ENCODE measurements at places on chromosomes 4 and X.

- DNase-seq, result no peak
Measured at GRCh38 chr4:187619319-187619718, 376.3 kb upstream of the ZFP42 start.

- DNase-seq, result no peak
Measured at GRCh38 chrX:120736989-120737388, 107.1 kb upstream of the C1GALT1C1 start.

GRCh38 chr4:89704651-89705395 is 132.1 kb downstream of the SNCA start:
- no peak for DNase-seq

GRCh38 chrX:39260965-39261364 is 459.7 kb downstream of the MID1IP1 start:
- DNase-seq, result no peak

GRCh38 chrX:335758-336155 is 17.2 kb upstream of the GTPBP6 start:
- no peak for DNase-seq

- peak; percentile 19 for DNase-seq
Measured at GRCh38 chr4:122930862-122931261, 8.5 kb upstream of the NUDT6 start.

DNA sequence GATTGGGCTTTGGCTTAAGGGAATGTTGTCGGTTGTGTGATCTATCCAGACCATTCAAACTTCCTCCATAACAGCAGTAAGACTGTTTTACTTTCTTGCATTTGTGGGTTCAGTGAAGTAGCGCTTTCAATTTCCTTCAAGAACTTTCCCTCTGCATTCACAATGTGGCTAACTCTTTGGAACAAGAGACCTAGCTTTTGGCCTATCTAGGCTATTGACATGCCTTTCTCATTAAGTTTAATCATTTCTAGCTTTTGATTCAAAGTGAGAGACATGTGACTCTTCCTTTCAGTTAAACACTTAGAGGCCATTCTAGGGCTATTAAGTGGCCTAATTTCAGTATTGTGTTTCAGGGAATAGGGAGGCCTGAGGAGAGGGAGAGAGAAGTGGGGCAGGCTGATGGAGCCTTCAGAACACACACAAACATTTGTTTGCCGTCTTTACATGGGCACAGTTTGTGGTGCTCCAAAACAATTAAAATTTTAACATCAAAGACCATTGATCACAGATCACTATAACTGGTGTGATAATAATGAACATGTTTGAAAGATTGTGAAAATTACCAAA is 34.1 kb downstream of the ADH5 start:
- DNase-seq, result no peak

DNA sequence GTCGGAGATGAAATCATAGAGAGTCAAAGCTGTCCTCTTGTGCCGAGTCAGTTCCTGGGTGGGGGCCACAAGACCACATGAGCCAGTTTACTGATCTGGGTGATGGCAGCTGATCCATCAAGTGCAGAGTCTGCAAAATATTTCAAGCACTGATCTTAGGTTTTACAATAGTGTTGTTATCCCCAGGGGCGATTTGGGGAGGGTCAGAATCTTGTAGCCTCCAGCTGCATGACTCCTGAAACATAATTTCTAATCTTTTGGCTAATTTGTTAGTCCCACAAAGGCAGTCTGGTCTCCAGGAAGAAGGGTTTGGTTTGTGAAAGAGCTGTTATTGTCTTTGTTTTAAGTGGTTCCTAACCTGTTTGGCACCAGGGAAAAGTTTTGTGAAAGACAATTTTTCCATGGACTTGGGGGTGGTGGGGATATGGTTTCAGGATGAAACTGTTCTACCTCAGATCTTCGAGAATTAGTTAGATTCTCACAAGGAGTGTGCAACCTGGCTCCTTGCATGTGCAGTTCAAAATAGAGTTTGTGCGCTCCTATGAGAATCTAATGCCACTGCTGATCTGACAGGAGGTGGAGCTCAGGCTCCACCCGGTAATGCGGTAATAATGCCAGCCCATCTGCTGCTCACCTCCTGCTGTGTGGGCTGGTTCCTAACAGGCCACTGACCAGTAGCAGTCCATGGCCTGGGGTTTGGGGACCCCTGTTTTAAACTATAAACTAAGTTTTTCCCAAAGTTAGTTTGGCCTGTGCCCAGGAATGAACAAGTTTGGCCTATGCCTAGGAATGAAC is 29.2 kb downstream of the METAP1 start:
- DNase-seq, result no peak

- no peak for DNase-seq
Measured at GRCh38 chr4:86015412-86016350, 344.2 kb downstream of the MAPK10 start.

GRCh38 chr4:42646013-42646784 is 10.7 kb downstream of the ATP8A1 start:
- no peak for DNase-seq

DNA sequence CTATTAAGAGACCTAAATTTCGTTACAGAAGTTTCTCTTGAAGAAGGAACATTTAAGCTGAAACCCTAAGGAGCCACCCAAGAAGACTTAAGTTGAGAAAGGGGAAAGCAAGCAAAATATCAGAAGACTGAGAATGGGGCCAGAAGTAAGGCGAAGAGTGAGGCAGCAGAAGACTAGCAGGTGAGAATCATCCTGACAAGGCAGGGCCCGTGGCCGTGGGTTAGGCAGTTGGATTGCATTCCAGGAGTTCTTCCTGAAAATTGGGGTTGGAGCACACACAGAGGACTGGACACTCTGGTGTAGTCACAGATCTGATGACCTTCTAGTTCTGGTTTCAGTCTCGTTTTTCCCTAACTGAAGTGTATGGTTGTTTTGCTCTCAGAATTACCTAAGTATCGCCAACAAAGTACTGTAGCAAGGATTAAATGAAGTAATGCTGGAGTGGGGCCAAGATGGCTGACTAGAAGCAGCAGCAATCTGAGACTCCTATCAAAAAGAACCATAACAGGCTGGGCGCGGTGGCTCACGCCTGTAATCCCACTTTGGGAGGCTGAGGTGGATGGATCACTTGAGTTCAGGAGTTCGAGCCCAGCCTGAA is 94.4 kb upstream of the GUCY1A1 start:
- DNase-seq, result no peak

DNA sequence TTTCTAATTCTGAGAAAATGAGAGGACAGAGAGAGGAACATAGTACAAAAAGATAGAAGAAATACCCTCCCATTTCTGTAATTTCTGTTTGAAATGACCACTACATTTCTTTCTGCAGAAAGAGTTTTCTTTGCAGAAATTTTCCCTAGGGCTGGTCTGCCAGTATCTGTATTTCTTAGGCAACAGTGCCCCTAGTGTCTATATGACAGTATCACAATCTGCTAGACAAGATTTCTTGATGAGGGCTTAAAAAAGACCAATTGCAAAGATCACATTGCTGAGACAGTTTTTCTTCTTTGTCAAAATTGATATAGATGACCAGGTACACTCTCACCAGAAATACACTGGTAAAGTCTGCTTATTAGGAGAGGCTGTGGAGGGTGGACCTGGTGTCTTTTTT is 81.0 kb upstream of the ZDHHC15 start:
- peak; percentile 3 for DNase-seq

- no peak for DNase-seq
Measured at GRCh38 chrX:139831675-139832456, 101.0 kb downstream of the ATP11C start.

DNA sequence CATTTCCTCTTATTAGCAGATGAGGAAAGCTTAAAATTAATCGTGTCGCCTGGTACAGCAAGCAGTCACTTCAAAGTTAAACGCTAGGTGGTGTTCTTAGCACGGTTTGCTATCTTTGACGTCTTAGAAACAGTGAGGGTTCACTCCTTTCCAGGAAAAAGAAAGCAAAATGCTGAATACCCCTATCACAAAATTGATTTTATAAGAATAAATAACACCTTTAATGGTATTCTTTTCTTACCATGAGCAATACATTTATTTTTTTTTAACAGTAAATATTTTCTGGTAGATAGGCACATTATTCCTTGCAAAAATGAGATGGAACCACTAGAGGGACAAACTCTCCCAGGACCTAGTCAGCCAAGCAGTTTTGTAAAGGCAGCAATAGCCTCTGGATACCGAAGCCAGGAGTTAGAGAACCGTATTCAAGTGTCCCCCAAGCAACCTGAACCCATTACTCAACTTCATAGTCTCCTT is 153.9 kb downstream of the KDR start:
- peak; percentile 71 for DNase-seq

GRCh38 chr4:38529189-38530115 is 134.5 kb upstream of the KLF3 start:
- DNase-seq, result peak; percentile 87

DNA sequence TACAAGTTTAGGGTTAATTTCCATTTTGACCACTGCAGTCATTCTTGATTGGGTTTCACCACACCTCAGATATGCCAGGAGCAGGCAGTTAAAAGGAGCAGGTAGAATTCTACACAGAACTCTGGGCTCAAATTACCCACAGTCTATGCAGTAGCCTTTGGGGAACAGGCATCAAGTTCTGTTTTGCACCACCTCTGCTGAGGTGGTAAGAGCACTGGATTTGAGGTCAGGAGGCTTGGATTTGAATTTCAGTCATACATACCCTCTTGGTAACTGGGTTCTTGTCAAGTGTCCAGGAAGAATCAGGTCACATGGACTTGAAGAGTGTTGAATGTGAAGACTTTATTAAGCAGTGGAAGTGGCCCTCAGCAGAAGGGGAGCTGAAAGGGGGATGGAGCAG is 40.4 kb upstream of the PGK1 start:
- DNase-seq, result no peak

- no peak for DNase-seq
Measured at GRCh38 chr4:146432065-146432464, 89.7 kb downstream of the SLC10A7 start.

GRCh38 chr4:188872809-188873208 is 733.6 kb downstream of the TRIML1 start:
- DNase-seq, result no peak

GRCh38 chrX:27838185-27838584 is 30.4 kb downstream of the MAGEB10 start:
- no peak for DNase-seq

DNA sequence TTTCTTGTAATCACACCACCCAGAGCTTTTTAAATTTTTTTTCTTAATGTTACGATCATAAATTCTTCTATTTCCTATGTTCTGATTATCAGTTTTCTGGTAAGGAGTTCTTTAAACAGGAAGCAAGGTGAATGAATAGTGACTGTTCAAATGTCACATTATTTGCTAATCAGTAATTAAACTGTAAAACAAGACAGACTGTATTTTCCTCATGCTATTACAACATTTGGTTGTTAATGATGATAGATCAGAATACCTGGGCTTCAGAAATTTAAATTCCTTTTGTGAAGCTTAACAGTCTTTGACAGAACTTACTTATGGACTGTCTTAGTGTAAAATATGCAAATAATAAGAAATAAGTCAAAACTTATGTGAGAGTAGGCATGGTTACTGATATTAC is 41.4 kb downstream of the CLCN3 start:
- no peak for DNase-seq

- DNase-seq, result no peak
Measured at GRCh38 chr4:60588556-60588955, 611.6 kb upstream of the ADGRL3 start.

- peak; percentile 60 for DNase-seq
Measured at GRCh38 chr4:37392521-37393255, 148.1 kb downstream of the NWD2 start.

Measured in inflammatory macrophage treated with lipopolysaccharide for 1 hour (primary cell).